ENCODE measurements at places on chromosomes 2 and 18.

DNA sequence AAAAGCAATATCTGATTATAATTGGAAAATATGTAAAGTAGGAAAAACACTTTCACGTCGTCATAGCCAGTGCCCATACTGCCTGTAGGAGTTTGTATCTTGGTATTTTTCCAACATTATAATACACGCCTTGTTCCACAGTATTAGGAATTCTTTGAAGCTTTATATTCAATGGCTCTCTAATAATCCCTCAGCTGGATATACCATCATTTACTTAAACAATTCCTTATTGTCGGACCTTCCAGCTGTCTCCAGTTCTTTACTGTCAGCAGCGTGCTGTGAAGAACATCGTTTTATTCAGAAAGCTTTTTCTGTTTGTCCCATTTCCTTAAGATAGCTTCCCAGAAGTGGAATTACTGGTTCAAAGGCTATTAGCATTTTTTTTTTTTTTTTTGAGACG lies 31.7 kb downstream of the ATP6V1C2 start:
- no peak for DNase-seq

DNA sequence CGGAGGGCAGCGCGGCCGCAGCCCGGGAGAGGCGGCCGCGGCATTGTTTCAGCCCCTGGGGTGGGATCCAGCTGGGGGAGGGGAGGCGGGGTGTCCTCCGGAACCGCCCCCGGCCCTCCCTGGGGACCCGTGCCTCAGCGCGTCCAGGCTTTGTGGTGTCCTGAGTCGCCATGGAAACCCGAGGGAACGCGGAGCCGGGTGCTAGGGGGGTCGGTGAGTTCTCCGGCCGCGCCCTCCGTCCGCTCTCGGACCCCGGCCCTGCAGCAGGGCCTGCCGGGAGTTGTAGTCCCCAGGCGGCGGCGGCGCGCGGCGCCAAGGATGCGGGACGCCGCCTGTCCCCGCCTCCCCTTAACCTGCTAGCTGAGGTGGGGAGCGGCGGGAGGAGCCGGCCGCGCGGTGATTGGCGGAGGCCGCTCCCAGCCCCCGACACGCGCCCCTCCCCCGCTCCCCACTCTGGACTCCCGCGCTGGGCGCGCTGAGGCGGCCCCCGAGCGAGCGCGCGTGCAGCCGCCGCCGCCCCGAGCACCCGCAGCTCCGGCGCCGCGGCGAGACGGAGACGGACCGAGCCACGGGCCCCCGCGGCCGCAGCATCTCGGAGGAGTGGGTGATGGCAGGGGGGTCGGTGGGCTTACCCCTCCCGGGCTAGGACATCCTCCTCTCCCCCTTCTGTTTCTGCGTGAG lies at the start of gene DPYSL5:
Gene DPYSL5, plus strand, starts transcription at position 478 of the 681 bp plus-strand sequence. CDS start 50,368 bp downstream, outside the sequence.
- DNase-seq, result no peak

DNA sequence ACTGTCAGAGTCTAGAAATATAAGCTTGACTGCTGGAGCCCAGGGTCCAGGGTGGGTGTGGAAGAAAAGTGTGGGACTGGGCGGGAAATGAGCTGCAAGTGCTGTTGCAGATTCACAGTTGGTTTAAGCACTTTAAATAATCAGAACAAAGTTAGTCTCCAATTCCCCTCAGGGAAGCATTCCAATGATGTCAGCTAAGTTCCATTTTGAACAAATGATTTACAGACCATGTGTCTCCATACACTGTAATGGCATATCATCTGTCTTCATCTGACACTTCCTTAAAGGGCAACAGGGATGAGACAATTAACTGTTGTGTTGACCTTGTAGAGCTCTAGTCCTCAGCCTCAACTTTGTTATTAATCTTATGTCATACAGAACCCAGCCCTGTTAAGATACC lies 31.5 kb upstream of the REG3A start:
- DNase-seq, result no peak

GRCh38 chr18:28768791-28769768 lies 592.1 kb upstream of the CDH2 start:
- DNase-seq, result no peak

DNA sequence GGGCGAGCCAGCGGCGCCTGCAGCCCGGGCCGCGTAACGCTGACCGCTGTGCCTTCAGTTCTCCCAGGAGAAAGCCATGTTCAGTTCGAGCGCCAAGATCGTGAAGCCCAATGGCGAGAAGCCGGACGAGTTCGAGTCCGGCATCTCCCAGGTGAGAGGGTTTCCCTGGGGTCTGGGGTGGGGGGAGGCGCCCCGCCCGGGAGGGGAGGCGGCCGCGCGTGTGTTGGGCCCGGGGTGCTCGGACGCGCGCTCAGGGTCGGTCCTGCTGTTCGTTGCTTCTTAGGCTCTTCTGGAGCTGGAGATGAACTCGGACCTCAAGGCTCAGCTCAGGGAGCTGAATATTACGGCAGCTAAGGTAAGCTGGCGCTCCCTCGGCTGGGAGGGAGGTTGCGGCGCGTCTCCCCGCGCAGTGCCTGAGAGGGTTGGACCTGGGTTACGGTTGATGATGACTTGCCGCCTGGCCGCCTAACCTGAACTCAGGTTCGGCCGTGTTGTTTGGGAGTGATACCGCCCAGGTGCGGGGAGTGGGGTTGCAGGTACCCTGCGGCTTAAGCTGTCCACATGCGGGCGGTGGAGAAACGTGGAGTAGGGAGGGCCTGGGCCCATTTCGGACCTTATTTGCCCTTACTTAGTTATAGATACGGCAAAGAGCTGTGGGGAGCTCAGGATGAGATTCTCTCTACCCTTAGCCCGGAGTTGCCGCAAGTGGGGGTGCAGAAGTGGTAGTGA lies 638 bp downstream of the RPS7 start:
- no peak for DNase-seq

DNA sequence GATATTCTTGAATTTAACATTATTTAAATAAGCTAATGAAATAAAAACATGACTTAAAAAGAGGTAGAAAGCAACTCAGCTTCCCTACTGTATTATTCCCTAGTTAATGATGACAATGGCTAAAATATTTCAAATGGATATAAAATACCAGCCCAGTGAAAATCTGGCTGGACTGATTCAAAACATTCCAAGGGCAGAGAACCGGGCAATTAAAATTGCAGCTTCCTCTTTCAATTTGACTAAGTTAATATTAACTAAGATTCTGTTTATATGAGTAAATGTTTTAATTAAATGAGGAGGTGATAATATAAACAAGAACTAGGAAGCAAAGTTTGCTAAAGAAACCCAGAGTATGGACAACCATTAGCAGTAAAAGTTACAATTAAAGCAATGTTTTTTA lies 65.6 kb downstream of the RAPH1 start:
- DNase-seq, result no peak

DNA sequence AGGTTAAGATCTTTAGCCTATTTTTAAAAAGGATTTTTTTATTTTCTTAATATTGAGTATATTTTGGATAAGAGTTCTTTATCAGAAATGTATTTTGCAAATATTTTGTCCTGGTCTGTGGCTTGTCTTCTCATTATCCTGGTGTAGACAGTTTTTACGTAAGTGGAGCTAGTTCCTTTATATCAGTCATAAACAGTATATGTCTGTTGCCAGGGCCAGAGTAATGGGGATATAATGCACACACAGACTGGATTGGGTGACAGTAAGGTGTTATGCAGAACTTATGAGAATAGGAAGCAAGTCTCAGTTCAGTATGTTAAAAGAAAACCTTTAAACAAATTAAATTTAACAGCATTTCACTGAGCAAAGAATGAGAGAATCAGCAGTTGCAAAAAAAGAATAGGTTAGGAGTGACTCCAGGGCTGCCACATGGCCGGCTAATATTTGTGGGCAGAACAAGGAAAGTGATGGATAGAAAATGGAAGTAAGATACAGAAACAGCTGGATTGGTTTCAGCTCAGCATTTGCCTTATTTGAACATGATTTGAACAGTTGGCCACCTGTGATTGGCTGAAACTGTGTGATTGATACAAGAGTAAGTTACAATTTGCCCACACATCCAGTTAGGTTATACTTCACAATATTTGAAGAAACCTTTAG lies 61.1 kb upstream of the ZNG1B start:
- no peak for DNase-seq

- no peak for DNase-seq
Observed at GRCh38 chr2:71238089-71238488, 11.2 kb upstream of the PAIP2B start.

DNA sequence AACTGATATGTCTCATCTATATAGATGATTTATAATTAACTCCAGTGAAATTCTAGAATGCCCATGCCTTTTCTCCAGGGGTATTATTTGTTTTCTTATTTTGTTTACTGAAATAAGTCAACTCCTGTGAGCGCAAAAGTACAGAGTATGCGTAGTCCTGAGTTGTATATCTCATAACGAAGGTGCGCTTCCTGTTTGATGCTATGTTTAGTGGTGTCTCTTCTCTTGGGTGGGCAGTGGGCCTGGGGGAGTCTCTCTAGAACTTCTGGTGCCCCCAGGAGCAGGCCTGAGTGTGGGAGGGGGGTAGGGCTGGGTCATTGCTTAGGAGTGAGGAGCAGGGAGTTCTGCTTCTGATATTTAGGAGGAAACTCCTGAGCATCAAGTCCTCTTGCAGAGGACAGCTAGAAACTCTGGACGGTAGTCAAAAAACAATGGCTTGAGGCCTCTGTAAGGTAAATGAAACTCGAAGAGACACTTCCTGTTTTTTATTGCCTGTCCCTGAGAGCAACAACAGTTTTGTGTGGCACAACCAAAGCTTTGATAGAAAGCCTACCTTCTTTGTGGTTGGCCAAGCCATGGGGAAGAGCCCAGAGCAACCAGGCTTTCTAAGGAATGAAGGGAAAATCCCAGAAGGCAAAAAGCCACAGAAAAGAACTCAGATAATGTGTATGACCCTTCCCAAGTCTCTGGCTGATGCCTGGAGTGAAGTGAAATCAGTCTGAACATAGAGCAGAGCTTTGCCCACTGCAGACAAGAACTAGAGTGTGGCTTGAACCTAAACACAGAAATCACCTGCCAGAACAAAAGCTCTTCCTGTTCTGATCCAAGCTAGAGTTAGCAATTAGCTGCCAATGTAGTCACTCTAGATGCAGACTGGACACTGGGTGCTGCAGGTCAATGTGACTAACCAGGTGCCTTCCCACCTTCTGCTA lies 8.5 kb upstream of the SP140L start:
- peak; percentile 20 for DNase-seq

- no peak for DNase-seq
Observed at GRCh38 chr2:148342086-148342485, 302.5 kb upstream of the EPC2 start.

DNA sequence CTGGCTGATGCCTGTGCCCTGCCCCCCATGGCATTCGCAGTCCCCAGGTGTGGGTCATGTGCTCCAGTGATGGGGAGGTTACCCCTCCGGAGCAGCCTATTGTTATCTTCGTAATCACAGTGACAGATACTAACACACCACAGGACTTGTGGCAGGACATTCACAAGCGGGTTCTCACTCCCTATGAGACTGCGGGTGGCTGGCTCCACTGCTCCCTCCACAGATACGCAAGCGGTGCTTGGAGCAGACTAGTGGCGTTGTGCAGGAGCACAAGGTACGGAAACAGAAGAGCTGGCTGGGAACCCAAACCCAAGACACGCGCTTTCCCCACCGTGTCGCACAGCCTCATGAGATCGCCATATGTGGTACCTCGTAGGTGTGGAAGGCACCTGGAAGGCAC lies 52.2 kb downstream of the ACKR3 start:
- no peak for DNase-seq

- peak; percentile 75 for DNase-seq
Observed at GRCh38 chr2:8546612-8547283, 135.1 kb upstream of the ID2 start.
